ENCODE measurements at places on chromosomes 5 and 9. TPM values are rescaled to one million over a fixed set of nuclear protein-coding genes. Genes with fewer than 3 reads are reported as not detected.

Gene CCNJL
- 13.6 TPM for total RNA-seq

Gene HSD17B3
- total RNA-seq: 0.18 TPM

Gene PAEP
- 0.14 TPM for total RNA-seq

Gene IL3
- not detected for total RNA-seq

Gene LHX6
- total RNA-seq: 0.61 TPM

Gene N4BP3
- 1.0 TPM for total RNA-seq

Gene PCDHA10
- 0.01 TPM for total RNA-seq

Gene IFNA21
- not detected for total RNA-seq

Gene FASTKD3
- total RNA-seq: 13.2 TPM

Gene CER1
- not detected for total RNA-seq

Gene FOXD4L6
- not detected for total RNA-seq

Gene SPRY4
- total RNA-seq: 5.0 TPM

Gene BTF3
- 1,116 TPM for total RNA-seq

Gene DBH
- total RNA-seq: not detected

Gene THBS4
- total RNA-seq: not detected

Gene ZBED3
- 3.1 TPM for total RNA-seq

Gene CCDC152
- total RNA-seq: not detected

Gene SVEP1
- total RNA-seq: 1.8 TPM

Gene C9orf50
- total RNA-seq: not detected

Gene FSD1L
- total RNA-seq: 4.3 TPM

Gene ACER2
- 3.2 TPM for total RNA-seq

Gene TNFSF15
- 0.21 TPM for total RNA-seq

Gene SPAAR
- total RNA-seq: not detected

Gene TEX48
- total RNA-seq: not detected

Gene SPEF2
- total RNA-seq: 2.3 TPM

Gene STPG3
- total RNA-seq: not detected

Gene NHP2
- total RNA-seq: 445 TPM

Gene SLC34A1
- total RNA-seq: not detected

Gene SLC6A19
- total RNA-seq: 0.01 TPM

Gene IFNA2
- not detected for total RNA-seq

Gene DMGDH
- not detected for total RNA-seq

Gene ELAVL2
- not detected for total RNA-seq

Gene KDM3B
- total RNA-seq: 41.6 TPM

Gene LIX1
- total RNA-seq: not detected

Gene NFIB
- total RNA-seq: 9.9 TPM

Gene EQTN
- total RNA-seq: not detected

Gene FAM221B
- not detected for total RNA-seq

Gene CCNO
- total RNA-seq: 9.6 TPM

Gene PNPLA7
- total RNA-seq: 0.76 TPM

Gene CDC20B
- total RNA-seq: 0.07 TPM

Gene CCNI2
- not detected for total RNA-seq

Gene PRDM9
- total RNA-seq: not detected

Gene CARTPT
- total RNA-seq: not detected

Gene EDIL3
- 0.21 TPM for total RNA-seq

Gene FEM1C
- 7.0 TPM for total RNA-seq

Gene TIMD4
- total RNA-seq: 1.3 TPM

Gene ZFP37
- 1.3 TPM for total RNA-seq

Gene PCDHGB2
- total RNA-seq: 0.08 TPM

Gene TYRP1
- total RNA-seq: not detected

Gene ETF1
- 120 TPM for total RNA-seq

Gene ADRB2
- total RNA-seq: 0.79 TPM

Gene CRAT
- total RNA-seq: 22.9 TPM

Gene FOXB2
- not detected for total RNA-seq

Gene DRD1
- 0.48 TPM for total RNA-seq

Gene IL9
- total RNA-seq: not detected

Gene ANKDD1B
- 0.09 TPM for total RNA-seq

Data from A549 treated with CORT108297 at 1 μM for 4 hours (cell line).